ENCODE measurements at places on chromosomes 16 and 17.

- DNase-seq = no peak
Measured at GRCh38 chr17:42002792-42003301, 14.4 kb downstream of the DNAJC7 start.

- DNase-seq = no peak
Measured at GRCh38 chr17:72021417-72022041, 99.3 kb upstream of the SOX9 start.

DNA sequence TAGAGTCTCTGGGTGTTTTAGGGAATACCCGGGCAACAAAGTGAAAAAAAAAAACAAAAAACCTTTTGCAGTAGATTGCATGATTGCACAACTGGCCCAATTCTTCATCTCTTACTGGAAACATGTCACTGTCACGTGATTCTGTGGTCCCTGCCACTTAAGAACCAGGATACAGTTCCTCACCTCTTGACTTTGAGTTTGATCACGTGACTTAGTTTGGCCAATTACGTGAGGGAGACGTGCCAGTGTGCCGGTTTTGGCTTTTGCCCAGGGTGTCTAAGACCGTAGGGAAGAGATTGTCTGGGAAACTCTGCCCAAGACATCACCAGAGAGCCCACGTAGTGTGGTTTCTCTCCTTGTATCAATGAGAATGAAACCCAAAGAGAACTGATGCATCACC lies 88.7 kb downstream of the GRIN2A start:
- no peak for DNase-seq

DNA sequence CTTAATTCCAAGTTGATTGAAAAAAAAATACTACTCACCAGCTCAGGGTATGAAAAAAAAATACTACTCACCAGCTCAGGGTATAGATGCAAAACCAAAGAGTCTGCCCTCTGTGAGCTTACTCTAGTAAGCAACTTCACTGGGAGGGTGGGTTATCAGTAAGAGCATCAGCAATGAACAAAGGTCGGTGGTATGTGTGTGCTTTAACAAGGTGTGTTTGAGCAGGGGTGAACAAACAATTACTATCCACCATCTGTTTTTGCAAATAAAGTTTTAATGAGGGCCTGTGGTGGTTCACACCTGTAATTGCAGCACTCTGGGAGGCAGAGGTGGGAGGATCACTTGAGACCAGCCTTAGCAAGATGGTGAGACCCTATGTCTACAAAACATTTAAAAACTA lies 20.0 kb downstream of the NUFIP2 start:
- no peak for DNase-seq

- DNase-seq = no peak
Measured at GRCh38 chr17:50145532-50146229, 4.8 kb downstream of the PPP1R9B start.

- DNase-seq = no peak
Measured at GRCh38 chr17:83079766-83080578, 563 bp downstream of the METRNL start.

DNA sequence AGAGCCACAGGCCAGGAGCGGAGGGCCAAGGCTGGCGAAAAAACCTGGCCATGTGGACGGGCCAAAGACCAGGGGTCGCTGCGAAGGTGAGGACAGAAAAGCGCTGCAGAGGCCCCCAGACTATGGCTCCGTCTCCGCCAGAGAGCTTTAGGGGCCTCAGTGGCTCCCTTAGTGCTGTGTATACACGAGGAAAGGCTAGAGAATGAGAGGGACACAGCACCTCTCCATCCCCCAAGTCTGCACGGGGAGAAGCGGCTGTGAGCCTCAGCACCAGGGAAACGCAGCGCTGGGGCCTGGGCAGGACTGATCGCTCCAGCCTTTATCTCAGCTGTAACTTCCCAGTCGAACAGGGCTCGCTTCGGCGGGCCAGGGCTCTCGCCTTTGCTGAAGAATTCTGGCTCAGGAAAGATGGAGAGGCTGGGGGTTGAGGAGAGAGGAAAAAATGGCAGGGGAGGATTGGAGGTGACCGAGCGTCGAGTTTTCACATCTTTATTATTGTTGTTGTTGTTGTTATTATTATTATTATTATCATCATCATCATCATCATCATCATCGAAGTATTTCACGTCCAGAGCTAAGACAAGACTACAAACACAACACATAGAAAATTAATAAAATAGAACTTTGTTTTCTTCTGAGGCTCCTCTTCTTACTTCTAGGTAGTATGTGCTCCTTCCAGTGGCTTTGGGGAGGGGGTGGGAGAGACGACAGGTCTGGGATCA lies 1.9 kb upstream of the HOXB5 start:
- no peak for DNase-seq

DNA sequence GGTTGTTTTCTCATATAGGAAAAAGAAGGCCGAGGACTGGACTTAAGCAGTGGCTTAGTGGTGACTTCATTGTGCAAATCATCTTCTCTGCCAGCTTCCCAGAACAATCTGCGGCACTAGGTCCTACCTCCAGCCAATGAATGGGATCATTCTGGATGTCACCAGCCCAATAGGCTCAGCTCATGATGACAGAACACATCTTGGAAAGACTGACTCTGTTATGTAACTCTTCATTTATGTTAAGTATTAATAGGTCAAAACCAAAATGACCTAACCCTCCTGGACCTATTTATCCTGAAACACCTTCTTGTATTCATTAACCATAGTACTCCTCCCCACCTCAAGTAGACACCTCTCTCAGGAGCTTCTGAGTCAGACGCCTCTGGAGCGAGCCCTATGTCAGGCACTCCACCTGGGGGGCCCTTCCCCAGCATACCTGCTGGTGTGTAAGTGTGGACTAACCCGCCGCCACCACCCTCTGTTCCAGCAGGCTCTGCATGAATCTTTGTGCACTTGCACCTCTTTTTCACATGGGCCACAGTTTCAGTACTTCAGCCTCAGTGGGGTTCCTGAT lies 7.2 kb downstream of the ARL2BP start:
- DNase-seq = no peak

DNA sequence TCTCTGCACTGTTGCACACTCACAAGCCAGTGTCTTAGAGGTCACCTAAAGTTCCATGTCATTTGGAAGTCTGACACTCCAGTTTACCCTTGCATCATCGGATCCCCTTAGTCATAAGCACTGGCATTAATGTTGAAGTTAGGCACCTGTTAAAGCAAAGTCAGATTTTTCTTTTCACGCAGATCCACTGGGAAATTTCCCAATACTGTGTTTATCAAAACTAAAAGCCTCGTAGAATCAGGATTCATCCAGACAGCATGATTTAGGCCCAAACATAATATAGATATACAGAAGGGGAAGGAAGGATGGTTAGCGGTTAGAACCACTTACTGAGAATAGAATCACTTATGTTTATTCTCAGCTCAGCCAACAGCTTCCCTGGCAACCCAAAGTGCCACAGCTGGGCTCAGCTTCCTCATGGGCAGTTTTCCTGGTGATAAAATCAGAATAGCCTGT lies 30.1 kb upstream of the HAPSTR1 start:
- no peak for DNase-seq

DNA sequence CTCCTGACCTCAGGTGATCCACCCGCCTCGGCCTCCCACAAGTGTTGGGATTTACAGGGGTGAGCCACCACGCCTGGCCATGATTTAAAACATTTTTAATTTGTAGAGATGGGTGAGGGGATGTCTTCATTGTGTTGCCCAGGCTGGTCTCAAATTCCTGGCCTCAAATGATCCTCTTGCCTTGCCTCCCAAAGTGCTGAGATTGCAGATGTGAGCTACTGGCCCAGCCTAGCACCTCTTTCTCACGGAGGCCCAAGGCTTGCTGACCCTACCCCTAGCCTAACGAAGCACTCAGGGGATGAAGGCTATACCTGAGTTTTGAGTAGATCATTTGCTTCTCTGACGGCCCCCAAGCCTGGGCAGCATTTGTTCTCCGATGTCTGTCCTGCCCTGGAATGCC lies 26.6 kb downstream of the UNK start:
- DNase-seq = no peak

DNA sequence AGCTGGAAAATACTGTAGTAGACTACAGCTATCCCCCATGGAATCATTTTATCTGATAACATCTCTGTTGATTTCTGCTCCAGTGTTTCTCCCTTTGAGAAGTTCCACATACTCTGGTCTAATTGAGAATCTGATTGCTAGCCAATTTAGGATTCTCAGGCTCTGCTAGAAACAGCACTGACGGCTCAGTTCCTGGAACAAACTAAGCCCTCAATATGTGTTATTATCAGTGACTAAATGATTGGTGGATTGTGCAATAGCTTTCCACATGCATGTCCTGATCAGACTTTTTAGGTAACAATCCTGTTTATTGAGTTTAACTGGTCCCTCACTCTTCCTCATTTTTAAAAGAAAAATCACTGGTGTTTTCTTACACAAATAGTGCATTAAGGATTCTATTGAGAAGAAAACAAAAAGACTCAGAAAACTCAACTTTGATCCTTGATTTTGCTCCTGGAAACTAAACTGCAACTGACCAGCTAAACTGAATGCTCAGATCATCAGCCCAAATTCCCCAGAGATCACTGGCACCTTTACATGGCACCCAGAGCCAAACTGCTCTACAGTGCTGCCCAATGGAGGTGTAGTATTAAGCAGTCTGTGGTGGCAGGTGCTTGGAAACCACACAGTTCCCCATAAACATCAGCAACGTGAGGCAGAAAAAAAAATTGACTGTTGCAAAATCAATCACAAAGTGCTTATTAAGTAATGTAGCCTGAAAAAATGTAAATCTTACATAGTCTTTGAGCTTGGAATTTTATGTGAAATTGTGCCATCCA lies 423.7 kb downstream of the TOX3 start:
- no peak for DNase-seq

DNA sequence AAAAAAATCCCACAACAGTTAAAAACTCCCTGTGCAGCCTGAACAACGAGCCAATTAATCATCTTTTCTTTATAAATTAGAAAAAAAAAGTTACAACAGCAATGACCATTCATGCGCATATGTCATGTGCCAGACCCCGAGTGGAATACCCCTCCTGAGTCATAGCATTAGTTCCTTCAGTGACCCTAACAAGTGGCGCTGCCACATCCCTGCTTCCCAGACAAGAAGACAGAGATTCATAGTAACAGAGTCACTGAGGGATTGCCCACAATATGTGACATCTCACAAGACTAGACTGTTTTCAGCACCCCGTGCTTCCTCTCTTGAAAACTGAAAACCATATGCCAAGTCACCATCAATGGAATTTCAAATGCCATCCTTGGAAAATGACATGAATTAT lies 7.9 kb downstream of the UMOD start:
- DNase-seq = no peak

DNA sequence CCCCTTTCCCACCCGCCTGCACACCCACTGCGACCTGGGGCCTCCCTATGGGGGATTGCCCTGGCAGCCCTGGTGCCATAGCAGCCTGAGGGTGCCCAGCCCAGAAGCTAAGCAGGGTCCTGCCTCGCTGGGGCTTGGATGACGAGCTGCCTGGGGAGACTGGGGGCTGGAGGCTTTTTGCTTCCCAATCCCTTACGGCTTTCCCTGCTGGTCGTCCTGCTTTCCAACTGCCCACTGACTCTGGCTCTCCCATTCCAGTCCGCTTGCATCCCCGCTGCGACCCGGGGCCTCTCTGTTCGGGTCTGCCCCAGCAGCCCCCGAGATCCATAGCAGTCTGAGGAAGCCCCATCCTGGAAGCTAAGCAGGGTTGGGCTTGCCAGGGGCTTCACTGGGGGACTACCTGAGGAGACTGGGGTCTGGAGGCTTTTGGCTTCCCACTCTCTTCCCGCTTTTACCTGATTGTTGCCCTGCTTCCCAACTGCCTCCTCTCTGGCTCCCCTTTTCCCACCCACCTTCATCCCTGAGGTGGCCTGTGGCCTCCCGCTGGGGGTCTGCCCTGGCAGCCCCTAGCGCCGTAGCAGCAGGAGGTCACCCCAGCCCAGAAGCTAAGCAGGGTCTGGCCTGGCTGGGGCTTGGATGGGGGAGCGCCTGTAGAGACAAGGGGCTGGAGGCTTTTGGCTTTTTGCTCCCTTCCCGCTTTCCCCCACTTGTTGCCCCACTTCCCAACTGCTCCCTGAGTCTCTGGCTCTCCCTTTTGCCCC lies 2292.8 kb downstream of the TP53TG3F start:
- DNase-seq = no peak

DNA sequence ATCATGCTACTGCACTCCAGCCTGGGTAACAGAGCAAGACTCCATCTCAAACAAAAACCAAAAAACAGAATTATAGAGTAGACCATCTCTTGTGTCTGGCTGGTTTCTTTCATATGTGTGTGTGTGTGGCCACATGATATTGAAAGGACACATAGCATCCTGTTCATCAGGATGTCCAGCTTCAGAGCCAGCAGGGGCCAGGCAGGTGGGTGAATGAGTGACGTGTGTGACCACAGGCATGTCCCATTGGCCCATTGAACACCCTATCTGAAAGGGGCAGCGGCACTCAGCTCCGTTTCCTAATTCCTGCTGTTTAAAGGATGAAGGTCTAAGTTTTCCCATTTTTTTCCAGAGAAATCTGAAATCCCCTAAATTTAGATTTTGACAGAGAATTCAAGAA lies 174.2 kb downstream of the PRKCB start:
- DNase-seq = no peak

GRCh38 chr16:30351586-30352419 lies 3.3 kb downstream of the CD2BP2 start:
- DNase-seq = no peak
